ENCODE measurements at places on chromosomes 16 and 17. TPM values are rescaled to one million over a fixed set of nuclear protein-coding genes. Genes with fewer than 3 reads are reported as not detected.

GRCh38 chr16:19894586-19894985 lies 9.9 kb upstream of the GPRC5B start:
- DNase-seq: no peak

GRCh38 chr16:78116946-78117345 lies 17.5 kb downstream of the WWOX start:
- no peak for DNase-seq

DNA sequence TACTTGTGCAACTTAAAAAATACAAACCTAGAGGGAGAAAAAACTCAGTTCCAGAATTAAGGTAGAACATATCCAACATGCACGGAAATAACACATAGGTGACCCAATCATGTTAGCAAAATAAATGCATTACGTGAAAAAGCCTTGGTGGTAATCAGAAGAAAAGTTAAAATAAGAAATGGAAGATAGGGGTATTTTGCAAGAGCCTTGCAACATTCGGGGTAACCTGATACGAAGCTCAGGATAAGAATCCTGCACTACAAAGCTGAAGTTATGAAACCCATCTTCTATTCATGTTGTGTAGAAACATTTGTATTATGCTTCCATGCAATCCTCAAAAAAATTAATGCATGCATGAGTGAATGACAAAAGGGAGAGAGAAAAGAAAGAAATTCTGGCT lies 33.1 kb downstream of the CHCT1 start:
- DNase-seq: no peak

DNA sequence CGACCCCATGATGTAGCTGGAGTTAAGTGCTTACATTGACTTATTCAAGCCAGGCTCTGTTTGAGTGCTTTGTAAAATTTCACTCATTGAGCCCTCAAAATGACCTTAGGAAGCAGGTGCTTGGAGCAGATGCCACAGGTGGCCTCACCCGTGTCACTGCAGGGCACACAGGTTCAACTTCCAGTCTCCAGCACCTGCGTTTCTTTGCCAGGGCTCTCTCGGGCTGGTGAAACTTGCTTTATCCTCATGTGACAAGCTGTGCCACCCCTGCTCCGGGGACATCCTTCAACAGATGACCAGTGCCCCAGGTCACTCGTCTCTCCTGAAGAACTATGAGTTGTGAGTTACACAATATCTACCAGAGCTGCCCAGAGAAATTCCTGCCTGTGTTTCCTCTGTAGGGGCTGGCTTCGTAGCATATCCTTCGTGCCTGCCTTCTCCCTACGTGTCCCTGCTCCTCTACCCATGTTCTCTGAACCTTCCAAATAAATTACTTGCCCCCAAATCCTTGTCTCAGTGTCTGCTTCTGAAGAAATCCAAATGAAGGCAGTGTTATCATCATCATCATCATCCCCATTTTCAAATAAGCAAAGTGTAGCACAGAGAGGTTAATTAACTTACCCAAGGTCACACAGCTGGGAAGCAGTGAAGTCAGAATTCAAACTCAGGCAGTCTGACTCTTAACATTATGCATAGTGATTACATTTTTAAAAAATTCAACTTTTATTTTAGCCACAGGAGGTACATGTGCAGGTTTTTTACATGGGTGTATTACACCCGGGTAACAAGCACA lies 352.5 kb downstream of the NPIPA8 start:
- no peak for DNase-seq

DNA sequence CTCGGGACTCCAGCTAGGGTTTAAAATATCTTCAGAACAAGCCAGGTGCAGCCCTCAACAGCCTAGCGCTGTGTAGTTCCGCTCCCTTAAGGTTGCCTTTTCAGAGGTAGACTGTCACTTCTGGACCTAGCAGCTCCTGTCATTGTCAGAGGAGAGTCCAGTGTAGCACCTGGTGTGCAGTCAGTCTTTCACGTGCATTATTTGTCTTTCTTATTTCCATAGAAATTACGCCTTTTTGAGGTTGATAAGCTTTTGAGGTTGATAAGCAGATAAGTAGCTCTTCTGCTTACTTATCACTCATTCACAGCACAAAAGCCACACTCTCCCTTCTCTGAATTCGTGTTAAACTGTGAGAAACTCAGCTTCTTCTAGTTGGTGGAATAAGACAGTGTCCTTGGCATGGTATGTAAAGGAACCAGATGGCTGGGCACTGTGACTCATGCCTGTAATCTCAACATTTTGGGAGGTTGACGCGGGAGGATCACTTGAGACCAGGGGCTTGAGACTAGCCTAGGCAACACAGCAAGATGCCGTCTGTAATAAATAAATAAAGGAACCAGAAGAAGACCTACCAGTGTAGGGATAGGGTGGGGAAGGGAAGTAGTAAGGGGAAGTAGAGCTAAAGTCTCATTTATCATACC lies 10.2 kb downstream of the EEF2K start:
- no peak for DNase-seq

DNA sequence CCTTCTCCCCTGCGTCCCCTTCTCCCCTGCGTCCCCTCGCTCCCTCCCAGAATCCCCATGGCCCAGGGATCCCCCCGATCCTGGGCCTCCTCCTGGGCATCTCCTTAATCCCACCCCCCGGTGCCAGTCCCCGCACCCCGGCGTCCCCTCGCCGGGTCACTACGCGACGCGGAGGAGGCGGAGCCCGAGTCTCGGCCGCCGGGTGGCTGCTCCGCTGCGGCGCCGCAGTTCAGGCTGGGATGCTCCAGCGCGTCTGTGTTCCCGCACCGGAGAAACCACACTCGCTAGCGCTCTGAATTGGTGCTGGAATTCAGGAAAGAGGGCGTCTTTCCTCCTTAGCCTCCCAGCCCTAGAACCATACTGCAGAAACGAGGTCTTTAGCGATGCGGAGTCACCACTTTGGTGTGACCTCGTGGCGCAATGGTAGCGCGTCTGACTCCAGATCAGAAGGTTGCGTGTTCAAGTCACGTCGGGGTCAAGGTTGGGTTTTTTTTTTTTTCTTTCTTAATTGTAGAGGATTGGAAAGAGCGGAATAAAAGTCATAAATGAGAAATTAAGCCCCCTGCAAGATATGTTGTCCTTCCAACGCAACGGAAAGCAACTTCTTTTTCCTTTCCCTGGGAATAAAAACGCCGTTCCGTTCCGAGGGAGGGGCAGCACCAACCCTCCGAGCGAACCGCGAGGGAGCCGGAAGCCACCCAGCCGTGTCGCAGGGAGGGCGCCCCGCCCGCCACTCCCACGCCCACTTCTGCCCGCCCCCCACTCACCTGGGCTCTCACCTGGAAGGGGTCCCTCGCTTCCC lies 25.7 kb upstream of the SLC47A1 start:
- DNase-seq: peak; percentile 97

- DNase-seq: no peak
Observed at GRCh38 chr16:87086575-87086974, 230.6 kb downstream of the C16orf95 start.

GRCh38 chr17:47208744-47209488 lies at the start of gene MYL4:
TSS of gene MYL4 (plus strand) at chr17:47209348. CDS start at chr17:47209423, 75 bp downstream.
- DNase-seq: no peak

GRCh38 chr16:11331967-11332366 lies 13.3 kb upstream of the RMI2 start:
- no peak for DNase-seq

- DNase-seq: no peak
Observed at GRCh38 chr17:6674586-6674985, 23.0 kb downstream of the C17orf100 start.

DNA sequence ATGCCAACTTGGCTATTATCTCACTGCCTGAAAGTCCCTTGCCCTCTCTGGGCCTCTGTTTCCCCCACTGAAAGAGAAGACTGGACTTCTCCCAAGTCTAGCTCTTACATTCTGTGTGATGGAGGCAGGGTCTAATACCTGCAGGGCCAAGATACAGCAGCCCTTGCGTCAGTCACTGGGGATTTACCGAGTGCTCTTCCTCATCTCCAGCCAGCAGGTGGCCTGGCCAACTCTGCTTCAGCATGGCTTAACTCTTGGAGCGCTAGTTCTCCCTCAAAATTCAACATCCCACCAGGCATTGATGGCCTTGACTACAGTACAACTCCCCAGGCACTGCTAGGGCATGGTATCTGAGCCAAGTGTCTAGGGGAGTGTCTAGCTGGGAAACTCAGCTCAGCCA lies 19.9 kb upstream of the MTMR4 start:
- no peak for DNase-seq

GRCh38 chr16:4140652-4141051 lies 24.4 kb upstream of the ADCY9 start:
- DNase-seq: no peak

GRCh38 chr17:28317966-28318758 lies 838 bp upstream of the TMEM97 start:
- no peak for DNase-seq

DNA sequence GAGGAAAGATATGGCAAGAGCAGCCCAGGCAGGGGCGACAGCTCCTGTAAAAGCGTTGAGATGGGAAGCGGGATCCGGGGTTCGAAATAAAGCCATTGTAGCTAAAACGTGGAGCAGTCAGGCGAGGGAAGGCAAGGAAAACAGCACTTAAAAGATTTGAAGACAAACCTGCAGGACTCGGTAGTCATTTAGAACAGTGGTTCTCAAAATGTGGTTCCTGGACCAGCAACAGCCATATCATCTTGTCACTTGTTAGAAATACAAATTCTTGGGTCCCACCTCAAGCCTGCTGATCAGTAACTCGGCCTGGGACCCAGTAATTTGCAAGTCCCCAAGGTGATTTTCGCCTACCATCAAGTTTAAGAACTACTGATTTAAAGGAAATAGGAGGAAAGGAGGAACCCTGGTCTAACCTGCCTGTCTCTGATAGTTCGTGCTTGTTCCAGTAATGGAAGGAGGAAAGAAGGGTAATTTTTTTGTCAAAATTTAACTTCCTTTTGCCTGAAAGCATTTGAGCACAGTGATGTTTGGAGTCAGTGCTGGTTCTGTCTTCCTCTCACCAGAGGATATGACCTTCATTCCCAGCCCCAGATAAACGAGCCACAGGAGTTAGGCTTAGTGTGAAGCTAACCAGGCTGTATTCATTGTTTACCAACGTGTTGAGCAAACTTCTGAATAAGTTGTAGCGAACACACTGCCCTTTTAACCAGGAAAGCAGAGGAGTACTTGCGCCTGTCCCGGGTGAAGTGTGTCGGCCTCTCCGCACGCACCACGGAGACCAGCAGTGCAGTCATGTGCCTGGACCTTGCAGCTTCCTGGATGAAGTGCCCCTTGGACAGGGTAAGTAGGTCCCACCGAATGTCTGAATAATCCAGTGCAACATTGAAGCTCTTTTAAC lies 1.1 kb downstream of the ORC6 start:
- no peak for DNase-seq

DNA sequence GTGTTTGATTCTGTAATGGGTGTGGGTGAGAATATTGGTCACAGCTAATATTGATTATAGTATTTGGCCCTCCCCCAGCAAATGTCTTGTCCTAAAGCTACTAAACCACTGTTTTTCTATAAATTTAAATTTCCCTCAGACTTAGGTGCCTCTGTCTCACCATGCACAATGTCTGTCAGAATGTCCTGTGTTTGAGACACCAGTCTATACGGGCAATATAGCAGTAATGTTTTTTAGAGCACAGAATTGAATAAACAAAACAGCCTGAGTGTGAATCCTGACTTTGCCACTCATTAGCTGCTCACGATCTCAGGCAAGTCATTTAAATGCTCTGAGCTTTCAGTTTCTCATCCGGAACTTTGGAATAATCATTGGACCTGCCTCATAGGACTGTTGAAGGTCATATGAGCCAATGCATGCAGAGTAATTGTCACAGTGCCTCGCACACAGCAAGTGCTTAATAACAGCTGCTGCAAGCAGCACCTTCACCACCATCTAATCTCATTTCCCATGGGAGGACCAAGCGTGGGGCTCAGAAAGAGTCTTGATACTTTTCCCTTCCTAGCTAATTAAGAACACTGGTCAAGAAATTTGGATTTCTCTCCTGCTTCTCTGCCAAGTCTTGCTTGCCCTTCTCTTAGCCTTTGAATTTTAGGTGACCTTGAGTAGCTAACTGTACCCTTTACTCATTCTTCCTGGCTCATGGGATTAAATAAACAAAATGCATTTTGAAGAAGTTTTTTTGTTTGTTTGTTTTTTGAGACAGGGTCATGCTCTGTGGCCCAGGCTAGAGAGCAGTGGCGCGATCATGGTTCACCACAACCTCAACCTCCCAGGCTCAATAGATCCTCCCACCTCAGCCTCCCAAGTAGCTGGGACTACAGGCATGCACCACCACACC lies 9.8 kb downstream of the HLF start:
- DNase-seq: no peak

DNA sequence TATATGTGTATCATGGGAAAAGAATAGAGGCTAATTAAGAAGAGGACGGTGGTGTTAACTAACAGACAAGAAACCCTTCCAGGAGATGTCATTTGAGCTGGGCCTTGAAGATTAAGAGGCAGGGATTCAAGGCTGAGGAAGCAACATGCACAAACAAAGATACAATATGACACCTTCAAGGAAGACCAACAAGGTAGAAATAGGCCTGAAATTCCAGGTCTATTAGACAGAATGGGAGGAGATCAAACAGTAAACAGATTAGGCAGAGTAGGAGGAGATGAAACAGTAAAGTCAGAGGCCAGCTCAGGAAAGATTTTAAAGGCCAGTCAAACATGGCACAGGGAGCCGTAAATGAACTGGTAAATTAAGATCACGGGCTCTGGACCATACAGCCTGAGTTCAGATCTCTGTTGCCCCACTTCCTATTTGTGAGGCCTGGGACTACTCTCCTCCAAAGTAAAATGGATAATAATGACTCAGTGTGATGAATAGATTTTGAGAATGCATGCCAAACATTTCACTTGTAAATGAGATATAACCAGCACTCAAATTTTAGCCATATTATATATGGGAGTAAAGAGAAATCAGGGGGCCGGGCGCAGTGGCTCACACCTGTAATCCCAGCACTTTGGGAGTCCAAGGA lies 38.9 kb downstream of the USP31 start:
- no peak for DNase-seq

- no peak for DNase-seq
Observed at GRCh38 chr16:1708768-1709180, 2.8 kb downstream of the MAPK8IP3 start.

DNA sequence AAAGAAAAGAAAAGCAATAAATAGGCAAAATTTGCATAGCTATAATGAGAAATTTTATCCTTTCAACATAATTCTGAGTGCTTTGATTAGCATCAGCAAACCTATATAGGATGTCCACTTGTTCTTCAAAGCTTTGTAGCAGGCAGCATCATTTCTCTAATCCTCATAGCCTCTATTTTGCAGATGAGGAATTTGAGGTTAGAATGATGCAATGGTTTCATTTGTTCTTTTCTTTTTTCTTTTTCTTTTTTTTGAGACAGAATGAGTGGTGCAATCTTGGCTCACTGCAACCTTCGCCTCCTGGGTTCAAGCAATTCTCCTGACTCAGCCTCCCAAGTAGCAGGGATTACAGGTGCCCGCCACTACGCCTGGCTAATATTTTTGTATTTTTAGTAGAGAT lies 594.4 kb downstream of the TOX3 start:
- no peak for DNase-seq

Gene TRIM47
- total RNA-seq: 2.9 TPM

Gene RMI2
- total RNA-seq: 19.1 TPM

Gene TMEM114
- not detected for total RNA-seq

Gene RBFOX1
- 0.11 TPM for total RNA-seq

Gene KRTAP9-6
- total RNA-seq: not detected

Gene SP6
- 15.9 TPM for total RNA-seq

Data from mesothelial cell of epicardium (in vitro differentiated cells).